ENCODE measurements at places on chromosomes 7 and 10. TPM values are rescaled to one million over a fixed set of nuclear protein-coding genes. Genes with fewer than 3 reads are reported as not detected.

The CLCN1 gene
- 3.9 TPM for total RNA-seq

The CYP2C9 gene
- total RNA-seq, result 2.9 TPM

The TCAF2 gene
- total RNA-seq, result 2.3 TPM

The ADAM8 gene
- 11.7 TPM for total RNA-seq

The COBL gene
- total RNA-seq, result 22.5 TPM

Data from metanephros (tissue), 2 donors.